SW 1271 (cell line): ENCODE measurements at places on chromosomes 6 and 20.
A peak's percentile ranks its signal among the peaks of the same experiment; 100 is the strongest.

- no peak for DNase-seq
Measured at GRCh38 chr6:75612434-75612833, 10.8 kb downstream of the SENP6 start.

DNA sequence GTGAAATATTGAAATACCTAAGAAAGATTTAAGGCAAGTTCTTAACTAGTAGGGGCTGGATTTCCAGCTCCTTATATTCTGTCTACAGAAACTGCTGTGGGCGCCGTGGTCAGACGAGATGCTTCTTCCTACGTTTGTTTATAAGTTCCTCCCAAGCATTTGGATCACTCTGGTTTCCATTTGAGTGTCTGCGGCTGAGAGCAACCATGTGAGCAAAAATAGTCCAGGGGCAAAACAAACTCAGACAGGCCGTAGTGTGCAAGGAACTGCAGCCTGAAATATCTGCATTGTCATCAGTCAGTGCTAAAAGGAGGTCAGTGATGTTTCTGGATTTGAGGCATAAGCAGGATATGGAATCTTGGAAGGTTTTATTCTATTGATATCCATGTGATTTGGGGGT, 485.9 kb upstream of the JAG1 start:
- no peak for DNase-seq

GRCh38 chr20:58478141-58478805, 36.9 kb downstream of the APCDD1L start:
- no peak for DNase-seq

- DNase-seq: no peak
Measured at GRCh38 chr6:38391206-38391605, 248.5 kb downstream of the BTBD9 start.

GRCh38 chr6:32086661-32087573, 22.2 kb downstream of the TNXB start:
- no peak for DNase-seq

DNA sequence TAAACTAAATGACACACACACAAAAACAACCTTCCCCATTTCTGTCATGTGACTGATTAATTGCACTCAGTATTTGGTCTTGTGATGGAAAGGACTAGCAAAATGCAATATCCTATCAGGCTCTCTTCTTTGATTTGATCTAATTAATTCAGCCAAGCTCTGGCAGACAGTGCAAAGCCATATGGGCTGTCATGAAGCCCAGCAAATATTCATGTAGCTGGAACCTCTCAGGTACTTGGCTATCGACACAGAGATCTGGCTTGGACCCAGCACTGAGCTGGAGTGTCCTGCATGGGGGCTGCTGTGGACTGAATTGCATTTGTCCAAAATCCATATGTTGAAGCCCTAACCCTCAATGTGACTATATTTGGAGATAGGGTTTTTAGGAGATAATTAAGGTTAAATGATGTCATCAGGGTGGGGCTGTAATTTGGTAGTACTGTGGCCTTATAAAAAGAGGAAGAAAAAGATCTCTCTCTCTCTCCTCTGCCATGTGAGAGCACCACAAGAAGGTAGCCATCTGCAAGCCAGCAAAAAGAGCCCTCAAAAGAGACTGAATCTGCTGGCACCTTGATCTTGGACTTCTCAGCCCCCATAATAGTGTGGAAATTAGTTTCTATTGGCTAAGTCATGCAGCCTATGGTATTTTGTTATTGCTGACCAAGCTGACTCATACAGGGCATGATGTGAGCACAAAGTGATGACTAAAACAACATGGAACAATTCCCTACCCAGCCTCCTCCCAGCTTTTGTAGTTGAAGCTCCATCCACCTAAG, 77.1 kb downstream of the STMND1 start:
- peak; percentile 16 for DNase-seq

DNA sequence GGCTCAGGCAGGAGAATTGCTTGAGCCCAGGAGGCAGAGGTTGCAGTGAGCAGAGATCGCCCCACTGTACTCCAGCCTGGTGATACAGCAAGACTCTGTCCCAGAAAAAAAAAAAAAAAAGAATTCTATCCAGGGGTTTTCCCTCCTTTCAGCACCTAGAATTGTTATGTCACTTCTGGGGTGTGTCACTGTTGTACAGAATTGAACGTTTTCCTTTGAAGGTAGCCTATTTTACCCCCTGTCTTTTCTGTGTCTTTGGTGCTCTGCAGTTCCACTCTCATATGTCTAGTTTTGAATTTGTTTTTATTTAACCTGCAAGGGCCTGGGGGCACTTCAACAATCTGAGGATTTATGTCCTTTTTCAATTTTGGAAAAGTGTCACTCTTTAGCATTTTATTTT, 19.3 kb upstream of the ARID1B start:
- no peak for DNase-seq

DNA sequence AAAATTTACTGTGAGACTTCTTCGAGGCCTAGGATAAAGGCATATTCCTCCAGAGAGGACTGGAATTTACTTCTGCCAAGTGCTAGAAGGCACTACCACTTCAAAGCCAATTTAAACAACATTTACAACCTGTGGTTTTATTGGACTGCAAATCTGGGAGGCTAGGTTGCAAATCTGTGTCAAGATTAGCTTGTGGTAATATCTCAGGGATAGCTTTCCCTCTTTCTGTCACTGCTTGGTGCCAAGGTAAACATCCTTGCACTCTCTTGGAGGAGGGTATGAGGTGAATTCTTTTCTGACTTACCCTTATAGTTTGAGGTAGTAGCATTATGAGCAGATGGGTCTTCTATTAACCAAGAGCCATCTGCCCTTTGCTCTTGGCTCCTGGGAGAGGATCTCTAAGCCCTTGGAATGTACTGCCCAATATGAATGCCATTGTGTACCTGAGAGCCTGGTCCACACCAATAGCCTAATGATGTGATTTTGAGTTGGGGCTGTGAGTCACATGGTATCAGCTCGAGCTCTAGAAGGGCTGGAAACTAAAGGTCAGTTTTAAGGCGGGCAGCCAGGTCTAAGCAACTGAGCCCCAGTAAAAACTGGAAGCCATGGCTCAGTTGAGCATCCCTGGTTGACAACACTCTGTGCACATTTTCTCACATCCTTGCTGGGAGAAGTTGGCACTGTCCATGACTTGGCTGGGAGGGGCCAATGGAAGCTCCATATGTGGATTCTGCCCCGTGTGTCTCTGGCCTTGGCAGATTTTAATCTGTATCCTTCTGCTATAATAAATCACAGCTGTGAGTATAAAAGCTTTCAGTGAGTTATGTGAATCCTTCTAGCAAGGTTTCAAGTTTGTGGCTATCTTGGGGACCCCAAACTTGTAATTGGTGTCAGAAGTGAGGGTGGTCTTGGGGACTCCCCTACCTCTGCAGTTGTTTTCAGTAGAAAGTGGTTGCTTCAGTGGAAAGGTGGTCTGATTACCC, 188.1 kb downstream of the UBE3D start:
- no peak for DNase-seq

DNA sequence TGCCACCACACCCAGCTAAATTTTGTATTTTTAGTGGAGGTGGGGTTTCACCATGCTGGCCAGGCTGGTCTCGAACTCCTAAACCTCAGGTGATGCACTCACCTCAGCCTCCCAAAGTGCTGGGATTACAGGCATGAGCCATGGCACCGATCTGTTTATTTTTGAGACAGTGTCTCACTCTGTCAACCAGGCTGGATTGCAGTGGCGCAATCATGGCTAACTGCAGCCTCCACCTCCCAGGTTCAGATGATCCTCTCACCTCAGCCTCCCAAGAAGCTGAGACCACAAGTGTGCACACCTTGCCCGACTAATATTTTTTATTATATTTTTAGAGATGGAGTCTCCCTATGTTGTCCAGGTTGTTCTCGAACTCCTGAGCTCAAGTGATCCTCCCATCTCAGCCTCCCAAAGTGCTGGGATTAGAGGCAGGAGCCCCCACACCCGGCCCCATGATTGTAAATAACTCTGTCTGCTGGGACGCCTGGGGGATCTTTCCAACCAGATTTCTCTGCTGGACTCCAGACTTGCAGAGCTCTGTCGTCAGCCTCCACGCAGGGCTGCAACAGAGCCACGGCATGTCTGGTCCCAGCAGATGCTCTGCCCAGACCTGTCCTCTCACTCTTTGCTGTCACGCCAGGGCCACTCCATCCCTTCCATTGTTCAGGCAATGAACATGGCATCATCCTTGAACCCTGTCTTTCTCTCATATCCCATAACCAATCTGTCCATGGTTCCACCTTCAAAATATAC, 25.3 kb downstream of the SYNJ2 start:
- no peak for DNase-seq

DNA sequence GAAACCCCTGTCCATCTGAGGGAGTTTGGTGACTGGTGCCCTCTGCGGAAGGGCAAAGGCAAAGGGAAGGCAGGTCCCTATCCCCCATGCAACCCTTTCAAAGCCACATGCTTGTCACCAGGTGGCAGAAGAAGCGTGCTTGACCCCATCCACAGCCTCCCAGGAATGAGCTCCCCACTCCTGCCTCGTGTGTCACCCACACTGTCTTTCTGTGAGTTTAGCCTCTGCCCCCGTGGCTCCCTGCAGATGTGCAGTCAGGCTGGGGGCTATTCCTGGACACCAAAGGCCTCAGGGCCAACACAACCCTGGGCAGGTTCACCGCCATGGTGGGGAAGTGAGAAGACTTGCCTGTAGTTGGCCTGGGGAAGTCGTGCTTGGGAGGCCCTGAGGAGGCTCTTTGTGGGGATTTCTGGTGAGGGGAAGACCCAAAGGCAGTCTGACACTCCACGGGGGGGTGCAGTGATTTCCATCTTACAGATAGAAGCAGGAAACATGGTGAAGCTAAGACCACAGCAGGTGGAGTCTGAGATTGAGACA, 16.6 kb upstream of the PCMTD2 start:
- DNase-seq: no peak

GRCh38 chr6:147177286-147177685, 26.9 kb upstream of the STXBP5 start:
- DNase-seq: no peak

- no peak for DNase-seq
Measured at GRCh38 chr6:108793516-108794251, 54.5 kb upstream of the ARMC2 start.

DNA sequence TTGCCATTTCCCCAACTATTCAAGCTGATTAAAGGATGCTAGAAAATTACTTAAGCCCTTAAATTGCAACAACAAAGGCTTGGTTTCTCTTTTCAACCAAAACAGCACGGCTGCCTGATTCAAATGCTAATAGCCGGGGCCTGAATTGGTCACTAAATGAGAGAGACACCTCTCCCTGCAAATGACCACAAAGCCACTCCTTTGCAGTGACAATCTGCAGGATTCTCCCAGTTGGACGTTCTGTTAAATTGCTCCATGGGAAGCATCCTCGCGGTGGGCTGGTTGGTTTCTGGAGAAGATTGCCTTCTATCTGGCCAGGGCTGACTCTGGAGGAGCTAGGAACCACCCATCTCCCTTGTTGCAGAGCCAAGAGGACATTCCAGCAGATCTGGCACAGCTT, 29.7 kb upstream of the TBXT start:
- no peak for DNase-seq

DNA sequence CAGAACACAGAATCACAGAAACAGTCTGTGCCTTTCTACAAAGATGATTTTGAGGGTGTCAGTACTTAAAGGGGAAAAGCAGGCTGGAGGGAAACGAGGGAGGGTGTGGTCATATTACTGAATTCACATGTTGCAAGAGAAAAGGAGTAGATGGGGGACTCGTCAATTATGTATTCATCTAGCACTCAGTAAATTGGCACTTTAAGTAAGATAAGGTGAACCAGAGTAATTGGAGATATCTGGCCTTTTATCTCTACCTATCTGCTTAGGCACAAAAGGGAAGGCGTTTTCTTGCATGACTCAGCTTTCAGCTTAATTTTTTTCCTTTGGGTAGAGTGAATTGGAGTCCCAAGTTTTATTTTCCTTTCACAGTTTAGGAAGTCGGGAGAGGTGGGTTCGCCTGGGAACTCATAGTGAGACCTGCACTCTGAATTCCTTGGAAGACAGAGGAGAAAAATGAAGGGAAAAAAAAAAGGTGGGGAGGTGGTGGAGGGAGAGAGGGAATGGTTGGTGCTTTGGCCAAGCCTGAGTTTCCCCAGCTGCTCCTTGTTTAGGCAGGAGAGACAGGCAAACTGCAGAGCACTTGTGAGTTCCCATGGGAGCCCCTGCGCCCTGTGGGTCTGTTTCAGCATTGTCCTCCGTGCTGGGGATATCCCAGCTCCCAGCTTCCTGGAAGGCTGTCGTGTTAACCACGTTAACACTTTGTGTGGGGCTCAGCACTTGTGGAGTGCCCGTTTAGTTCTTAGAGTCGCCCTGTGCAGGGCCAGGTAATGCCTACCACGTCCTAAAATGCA, 19.7 kb upstream of the GTSF1L start:
- DNase-seq: no peak

- no peak for DNase-seq
Measured at GRCh38 chr6:19838442-19839236, 1.5 kb downstream of the ID4 start.

- no peak for DNase-seq
Measured at GRCh38 chr6:107458672-107459282, 587 bp downstream of the PDSS2 start.

DNA sequence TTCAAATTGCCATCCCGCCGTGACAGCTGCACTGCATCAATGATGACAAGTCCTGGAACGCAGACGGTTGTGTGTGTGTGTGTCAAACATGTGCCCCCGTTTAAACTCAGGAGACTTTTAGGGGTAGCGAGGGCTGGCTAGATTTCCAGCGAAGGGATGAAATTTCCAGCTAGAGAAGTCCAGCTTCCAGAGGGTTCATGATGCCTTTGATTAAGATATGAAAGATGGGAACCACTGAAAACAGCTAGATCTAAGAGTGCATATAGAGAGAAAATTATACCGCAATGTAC, 644 bp downstream of the KIZ start:
- no peak for DNase-seq

DNA sequence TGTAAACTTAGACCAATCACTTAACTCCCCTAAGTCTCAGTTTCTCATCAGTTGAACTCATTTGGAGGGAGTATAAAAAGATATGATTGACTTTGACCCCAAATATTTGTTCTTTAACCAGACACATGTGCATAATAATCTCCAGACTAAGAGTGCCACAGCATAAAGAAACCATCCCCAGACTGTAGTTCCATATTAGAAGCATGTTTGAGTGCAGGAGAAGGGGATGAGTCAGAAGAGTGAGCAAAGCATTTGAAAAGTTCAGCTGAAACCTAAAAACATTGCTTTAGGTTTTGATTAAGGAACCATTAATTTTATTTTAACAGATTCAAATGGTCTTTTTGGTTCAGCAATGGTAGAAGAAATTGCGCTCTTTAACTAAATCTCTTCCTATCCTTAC, 654.8 kb downstream of the UTRN start:
- no peak for DNase-seq
